Activated effector memory CD4-positive, alpha-beta T cell treated with anti-CD3 and anti-CD28 coated beads, Interleukin-2, amount 50 U/mL, for 16 hours (primary cell): ENCODE measurements at places on chromosomes 2 and 18.
A peak's percentile ranks its signal among the peaks of the same experiment; 100 is the strongest.

- DNase-seq: peak; percentile 94
Observed at GRCh38 chr2:8678731-8679566, 2.9 kb upstream of the ID2 start.

DNA sequence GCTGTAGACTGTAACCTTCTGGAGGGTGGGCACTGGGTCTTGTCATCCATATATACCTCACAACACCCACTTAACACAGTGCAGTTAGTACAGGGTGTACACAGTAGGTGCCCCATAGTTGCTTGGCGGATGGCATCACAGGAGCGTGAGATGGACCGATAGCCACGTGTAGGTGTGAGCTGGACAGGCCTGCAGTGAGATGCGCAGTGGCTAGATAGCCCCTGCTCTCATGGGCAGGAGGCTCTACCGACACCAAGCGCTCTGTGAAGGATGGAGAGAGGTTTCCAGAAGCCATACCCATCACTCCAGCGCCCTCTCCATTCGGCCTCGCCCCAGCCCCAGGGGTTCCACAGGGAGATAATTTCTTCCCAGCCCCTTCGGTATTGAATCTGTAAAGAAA lies 49.5 kb downstream of the CAPN13 start:
- DNase-seq: peak; percentile 21

DNA sequence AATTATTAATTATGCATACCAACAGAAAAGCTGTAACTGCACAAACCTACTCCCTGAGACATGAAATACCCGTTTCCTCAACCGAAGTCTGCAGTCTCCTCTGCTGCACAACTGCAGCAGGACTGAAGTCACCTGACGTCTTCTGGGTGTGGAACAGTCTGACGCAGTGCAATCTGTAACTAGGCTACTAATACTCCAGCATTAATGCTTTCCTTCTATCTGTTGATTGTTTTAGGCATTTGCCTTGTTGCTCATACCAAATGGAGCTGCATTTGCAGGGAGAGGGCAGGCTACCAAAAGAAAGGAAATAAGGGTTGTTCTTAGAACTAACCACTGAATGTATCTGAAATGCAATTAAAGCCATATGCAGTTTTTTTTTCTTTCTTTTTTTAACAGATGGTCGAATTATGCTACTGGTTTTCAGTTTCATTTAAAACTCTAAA lies 40.1 kb downstream of the RTN4 start:
- peak; percentile 72 for DNase-seq

DNA sequence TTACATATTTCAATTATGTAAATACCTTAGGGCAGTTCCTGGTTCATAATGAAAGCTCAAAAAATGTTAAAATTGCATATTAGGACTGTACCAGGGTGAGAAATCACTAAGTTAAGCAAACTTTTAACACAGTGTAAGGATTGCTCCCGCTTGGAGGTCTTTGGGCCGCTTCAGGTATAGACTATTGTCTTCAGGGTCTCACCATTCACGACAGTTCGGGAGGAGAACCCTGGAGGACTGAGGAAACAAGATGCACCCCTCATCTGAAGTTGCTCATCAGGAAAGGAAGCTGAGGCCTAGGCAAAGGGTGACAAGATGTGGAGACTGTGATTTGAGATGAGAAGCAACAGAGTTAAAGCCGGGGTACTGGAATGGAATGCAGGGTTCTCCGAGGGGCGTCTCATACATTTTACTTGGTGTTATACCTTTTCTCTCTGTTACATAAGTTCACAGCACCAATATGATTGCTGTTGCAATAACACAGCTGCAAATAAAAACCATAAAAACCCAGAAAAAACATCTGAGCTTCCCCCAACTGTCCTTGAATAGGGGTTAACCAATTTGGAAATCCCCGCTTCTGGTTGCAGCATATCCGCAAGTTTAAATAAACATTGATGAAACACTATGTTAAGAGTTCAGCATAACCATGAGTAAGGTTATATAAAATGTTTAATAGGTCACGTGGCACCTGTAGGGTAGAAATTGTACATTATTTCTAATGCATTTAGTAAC lies 40.1 kb downstream of the FBXO48 start:
- no peak for DNase-seq

DNA sequence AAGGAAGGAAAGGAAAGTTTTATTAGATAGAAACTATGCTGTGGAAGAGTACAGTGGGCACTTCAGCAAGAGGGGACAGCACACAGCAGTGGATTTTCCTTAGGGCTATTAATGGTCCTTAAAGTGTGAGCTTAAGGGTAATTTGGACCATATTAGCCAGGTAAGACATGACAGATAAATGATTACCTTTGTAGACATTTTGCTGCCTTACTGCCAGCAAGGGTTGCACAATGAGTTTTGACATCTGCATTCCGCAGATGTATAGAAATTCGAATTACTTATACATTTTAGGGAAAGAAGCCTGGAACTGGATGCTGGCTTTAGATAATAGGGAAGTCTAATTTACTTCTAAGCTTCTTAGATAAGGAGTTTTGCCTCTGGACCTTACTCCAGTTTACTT lies 14.0 kb upstream of the UBE2F start:
- no peak for DNase-seq

DNA sequence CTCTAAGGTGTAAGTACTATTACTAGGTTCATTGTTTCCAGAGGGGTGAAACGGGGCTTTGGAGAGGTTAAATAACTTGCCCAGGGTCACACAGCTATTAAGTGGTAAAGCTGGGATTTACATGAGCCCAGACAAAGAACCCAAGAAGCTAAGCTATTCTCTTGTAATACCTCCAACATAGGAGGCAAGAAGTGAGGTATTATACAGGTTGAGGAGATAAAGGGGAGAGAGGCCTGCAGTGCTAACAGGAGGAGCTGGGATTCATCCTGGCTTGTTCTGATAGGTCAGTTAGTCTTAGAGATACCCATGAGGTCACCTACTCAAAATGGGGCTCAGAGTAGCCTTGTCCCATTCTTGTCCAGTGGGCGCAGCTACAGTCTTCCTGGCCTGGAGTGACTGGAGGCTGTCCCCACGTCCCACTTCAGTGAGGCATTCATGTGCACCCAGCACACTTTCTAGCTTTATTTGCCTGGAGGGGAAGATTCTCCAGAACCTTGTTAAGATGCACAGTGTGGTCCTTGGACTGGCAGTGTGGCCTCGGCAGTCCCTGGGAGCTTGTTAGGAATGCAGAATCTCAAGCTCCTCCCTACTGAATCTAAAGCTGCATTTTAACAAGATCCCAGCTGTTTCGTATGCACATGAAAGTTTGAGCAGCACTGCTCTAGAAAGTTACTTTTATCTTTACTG lies 63.5 kb downstream of the MEIS1 start:
- DNase-seq: no peak

DNA sequence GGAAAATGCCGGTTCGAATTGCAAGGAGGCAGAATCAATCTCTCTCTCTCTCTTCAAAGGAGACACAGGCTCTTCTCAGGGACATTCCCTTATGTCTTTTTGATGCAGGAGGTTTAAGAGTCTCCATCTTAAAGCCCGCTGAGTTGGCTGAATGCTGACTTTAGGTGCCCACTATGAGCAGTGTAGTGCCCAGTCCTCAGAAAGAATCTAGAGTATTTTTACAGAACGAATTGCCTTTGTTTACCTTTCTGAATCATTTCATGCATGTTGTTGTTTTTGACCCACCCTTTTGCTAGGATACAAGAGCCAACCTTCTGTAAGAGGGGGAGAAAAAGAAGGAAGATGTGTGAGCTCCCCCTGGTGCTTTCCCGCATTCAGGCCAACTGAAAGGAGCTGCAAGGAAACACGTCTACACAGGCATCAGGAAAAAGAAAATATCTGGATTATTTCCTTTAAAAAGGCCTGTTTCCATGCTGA lies 193.5 kb upstream of the TCF4 start:
- DNase-seq: no peak

- no peak for DNase-seq
Observed at GRCh38 chr18:63405986-63406385, 16.3 kb downstream of the VPS4B start.

DNA sequence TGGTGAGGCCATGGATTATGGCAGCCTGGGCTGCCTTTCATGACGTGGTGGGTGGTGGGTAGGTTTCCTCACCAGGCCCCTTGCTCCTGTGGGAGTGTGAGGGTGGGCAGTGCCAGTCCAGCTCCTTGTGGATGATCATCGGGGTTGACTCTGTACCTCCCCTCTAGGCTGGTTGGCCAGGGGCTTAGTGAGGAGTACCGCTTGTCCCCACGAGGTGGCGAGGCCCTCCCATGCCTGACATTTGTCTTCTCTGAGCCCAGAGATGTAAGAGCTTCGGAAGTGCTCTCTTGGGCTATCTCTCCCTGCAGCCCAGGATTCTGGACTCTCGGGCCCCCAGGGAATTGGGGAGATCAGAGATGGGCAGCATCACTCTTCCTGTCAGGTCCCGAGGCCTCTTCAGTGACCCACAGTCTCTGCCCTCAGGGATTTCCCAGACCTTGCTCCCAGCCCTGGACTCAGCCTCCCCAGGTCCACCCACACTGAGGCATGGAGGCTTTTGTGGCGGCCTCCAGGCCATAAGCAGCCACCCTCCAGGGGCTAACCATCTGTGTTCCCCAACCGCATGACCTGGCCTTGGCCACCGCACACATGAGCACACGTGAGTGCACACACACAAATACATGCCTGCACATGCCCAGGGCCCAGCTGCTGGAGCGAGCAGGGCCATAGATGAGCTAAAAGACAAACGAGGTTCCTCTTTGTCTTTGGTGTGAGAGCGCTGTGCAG lies 6.5 kb downstream of the SPR start:
- peak; percentile 72 for DNase-seq

DNA sequence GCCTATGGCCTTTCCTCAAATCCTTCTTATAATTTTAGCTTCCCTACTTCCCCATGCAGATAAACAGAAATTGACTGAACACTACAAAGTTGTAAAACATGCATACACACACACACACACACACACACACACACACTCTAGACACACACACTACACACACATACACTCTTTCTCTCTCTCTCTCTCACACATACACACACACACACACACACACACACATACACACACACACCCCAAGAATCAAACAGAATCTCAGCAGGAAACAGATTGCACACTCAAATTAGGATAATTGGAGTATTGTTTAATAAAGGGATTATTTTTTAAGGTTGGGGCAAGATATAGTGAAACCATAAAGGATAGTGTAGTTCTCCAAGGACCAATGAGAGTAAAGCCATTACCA lies 152.2 kb upstream of the SP5 start:
- no peak for DNase-seq

- no peak for DNase-seq
Observed at GRCh38 chr2:71410696-71411095, 42.7 kb upstream of the DYSF start.

GRCh38 chr18:7307526-7307925 lies 76.6 kb downstream of the LRRC30 start:
- no peak for DNase-seq

DNA sequence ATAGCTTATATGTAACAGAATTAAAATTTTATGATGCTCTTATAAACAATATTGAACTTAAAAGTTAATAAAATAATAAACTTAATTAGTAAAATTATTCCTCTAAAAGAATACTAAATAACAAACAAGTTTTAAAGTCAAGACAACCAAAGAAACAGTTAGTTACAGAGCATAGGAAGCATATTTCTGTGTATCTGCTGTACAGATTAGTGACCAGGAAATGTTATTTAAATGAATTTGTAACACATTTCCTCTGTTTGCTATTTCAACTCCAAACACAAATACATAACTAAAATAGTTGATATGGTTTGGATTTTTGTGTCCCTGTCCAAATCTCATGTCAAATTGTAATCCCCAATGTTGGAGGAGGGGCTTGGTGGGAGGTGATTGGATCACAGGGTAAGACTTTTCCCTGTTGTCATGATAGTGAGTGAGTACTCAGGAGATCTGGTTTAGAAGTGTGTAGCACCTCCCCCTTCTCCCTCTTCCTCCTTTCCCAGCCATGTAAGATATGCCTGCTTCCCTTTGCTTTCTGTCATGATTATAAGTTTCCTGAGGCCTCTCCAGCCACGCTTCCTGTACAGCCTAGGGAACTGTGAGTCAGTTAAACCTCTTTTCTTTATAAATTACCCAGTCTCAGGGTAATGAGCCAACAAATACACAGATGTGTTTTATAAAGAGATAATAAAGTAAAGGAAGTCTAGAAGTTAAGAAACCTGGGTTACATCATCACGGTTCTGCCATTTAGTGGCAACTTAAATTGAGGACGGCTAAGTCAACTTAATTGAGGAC lies 51.8 kb downstream of the ROCK2 start:
- DNase-seq: no peak

DNA sequence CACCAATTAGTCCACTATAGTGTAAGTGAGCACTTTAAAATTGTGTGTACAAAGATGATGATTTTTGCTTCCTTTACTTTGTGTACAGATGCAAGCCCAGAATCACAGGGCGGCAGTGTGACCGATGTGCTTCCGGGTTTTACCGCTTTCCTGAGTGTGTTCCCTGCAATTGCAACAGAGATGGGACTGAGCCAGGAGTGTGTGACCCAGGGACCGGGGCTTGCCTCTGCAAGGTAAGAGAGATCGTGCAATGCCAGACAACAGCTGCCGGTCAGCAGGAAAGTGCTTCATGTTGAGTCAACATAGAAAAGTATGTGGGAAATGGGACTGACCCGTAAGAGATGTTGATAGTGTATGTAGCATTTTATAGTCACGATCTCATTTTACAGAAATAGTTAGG lies 156.8 kb upstream of the TTC39C start:
- DNase-seq: no peak

- DNase-seq: no peak
Observed at GRCh38 chr2:48449073-48449840, 80.7 kb upstream of the STON1 start.

DNA sequence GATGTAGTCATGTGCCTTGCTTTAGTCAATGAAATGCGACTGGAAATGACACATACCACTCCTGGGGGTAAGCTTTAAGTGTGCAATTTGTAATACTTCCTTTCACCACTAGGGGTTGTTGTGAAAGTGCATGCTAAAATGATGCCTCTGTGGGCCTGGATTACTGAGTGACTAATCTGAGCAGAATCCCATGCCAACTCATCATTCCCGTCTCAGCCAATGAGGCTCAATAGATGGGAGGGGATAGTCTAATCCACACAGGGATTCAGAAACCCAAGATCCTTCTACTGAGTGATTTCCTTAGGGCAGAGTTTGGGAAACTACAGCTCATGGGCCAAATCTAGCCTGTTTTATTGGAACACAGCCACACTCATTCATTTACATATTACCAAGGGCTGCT lies 54.0 kb downstream of the HRH4 start:
- no peak for DNase-seq

DNA sequence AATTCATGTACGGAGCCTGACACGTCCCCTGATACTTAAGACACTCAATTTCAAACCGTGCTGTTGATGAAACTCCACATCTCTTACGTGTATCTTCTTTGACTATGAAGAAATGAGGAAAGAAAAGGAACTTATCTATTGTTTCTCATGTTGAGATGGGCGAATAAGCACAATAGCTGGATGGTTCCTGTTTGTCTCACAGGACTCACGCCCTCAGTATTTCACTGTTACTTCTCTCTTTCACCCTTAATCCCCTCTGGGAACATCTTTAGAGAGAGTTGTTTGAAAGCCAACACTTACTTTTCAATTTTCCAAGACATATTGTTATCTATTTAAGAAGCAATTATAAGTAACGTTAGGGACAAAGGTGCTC lies 99.8 kb downstream of the COPS8 start:
- no peak for DNase-seq

GRCh38 chr18:9914334-9914583 lies 443 bp downstream of the VAPA start:
- DNase-seq: no peak

- no peak for DNase-seq
Observed at GRCh38 chr2:25483607-25484266, 142.0 kb upstream of the DNMT3A start.

- peak; percentile 89 for DNase-seq
Observed at GRCh38 chr2:43225788-43226557, 433 bp downstream of the ZFP36L2 start.
